Right atrium auricular region (tissue), 2 donors: ENCODE measurements at places on chromosomes 12 and 14.

GRCh38 chr14:68611599-68611998, 181.3 kb downstream of the ZFP36L1 start:
- no peak for DNase-seq

DNA sequence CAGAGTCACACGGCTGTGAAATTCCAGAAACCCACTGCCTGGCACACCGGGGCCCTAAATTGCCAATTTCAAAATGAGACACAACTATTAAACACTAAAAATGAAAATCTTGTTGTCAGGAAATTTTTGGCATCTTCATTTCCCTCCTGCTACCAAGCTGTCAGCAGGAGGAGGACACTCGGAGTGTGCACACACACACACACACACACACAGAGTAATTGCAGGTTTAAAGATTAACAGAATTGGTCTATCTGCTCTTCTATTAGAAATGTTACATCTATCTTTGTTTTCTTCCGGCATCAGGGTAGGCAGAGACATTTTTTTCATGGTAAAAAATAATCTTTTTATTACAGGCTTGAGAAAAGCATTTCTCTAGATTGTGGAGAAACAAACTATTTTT, 314.2 kb downstream of the EGLN3 start:
- DNase-seq: no peak

DNA sequence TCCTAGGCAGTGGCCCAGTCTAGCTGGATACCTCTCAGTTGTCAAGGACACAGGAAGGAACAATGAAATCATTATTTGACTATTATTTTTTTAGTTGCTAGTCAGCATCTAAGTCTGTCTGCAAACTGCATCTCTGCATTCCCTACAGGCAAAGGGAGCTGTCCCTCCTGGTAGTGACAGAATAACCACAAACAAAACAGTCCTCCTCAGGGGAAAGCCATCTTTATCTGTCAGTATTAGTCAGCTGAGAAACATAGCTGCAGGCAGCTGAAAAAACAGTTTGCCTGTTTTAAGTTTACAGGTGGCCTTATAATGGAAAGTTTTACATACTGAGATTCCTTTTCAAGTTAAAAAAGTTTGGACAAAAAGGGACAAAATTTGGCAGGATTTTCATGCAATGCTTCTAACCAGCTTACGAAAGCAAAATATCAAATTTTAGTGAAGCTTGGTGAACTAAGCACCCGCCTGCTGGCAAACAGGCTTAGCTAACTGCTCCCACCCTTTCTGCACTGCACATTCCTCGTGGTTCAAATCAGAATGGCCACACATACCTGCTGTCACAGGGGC, 29.5 kb downstream of the SLC25A21 start:
- no peak for DNase-seq

- no peak for DNase-seq
Measured at GRCh38 chr14:49931523-49931922, 38.6 kb downstream of the ARF6 start.

DNA sequence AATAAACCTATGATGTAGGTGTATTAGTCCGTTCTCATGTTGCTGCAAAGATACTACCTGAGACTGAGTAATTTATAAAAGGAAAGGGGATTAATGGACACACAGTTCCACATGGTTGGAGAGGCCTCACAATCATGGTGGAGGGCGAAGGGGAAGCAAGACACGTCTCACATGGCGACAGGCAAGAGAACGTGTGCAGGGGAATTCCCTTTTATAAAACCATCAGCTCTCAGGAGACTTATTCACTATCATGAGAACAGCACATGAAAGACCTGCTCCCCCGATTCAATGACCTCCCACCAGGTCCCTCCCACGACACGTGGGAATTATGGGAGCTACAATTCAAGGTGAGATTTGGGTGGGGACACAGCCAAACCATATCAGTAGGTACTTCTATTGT, 58.7 kb upstream of the DICER1 start:
- no peak for DNase-seq

DNA sequence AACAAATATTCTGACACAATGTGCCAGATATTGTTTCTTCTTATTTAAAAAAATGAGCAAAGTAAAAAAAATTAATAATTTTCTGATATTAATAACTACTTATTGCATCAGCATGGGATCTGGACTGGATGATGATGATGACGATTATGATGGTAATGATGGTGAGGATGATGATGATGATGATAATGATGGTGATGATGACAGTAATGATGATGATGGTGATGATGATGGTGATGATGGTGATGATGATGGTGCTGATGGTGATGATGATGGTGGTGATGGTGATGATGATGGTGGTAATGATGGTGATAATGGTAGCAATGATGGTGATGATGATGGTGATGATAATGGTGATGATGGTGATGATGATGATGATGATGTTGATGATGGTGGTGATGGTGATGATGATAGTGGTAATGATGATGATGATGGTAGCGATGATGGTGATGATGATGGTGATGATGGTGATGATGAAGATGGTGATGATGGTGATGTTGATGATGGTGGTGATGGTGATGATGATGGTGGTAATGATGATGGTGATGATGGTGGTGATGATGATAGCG, 94.0 kb downstream of the SRRM4 start:
- no peak for DNase-seq

- DNase-seq: peak; percentile 73
Measured at GRCh38 chr12:113912760-113913329, 53.3 kb downstream of the RBM19 start.

GRCh38 chr12:52139579-52140062, 52.2 kb downstream of the KRT80 start:
- no peak for DNase-seq

GRCh38 chr14:54669721-54670561, 103.0 kb downstream of the SAMD4A start:
- peak; percentile 57 for DNase-seq
